ENCODE measurements at places on chromosomes 11 and 22.

- DNase-seq = no peak
Observed at GRCh38 chr11:45961751-45962240, 39.3 kb downstream of the LARGE2 start.

GRCh38 chr11:3604167-3604566 is 37.6 kb downstream of the ART5 start:
- DNase-seq = no peak

DNA sequence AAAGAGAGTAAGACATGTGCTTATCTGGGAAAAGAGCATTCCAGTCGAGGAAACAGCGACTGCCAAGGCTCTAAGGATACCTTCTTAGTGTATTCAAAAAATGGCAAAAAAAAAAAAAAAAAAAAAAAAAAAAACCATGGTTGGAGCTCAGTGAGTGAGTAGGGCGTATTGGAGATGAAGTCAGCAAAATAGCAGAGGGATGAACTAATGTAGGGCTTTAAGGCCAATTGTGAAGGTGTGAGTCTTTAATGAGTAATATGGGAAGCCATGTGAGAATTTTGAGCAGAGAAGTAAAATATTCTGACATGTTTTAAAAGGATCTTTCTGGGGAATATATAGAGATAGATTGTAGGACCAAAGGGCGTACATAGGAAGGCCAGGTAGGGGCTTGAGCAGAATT is 498.6 kb upstream of the ISX start:
- DNase-seq = no peak

- DNase-seq = no peak
Observed at GRCh38 chr11:69079661-69080256, 31.0 kb downstream of the TPCN2 start.

- no peak for DNase-seq
Observed at GRCh38 chr11:63683133-63683991, 2.1 kb downstream of the RTN3 start.

GRCh38 chr11:7974668-7975067 is 9.4 kb upstream of the NLRP10 start:
- no peak for DNase-seq

- DNase-seq = no peak
Observed at GRCh38 chr22:44196731-44197131, 16.0 kb downstream of the PARVG start.

GRCh38 chr22:50058906-50059880 is 1.1 kb upstream of the TTLL8 start:
- DNase-seq = no peak
